A172 (cell line): ENCODE measurements at places on chromosomes 3 and 15.
A peak's percentile ranks its signal among the peaks of the same experiment; 100 is the strongest.

DNA sequence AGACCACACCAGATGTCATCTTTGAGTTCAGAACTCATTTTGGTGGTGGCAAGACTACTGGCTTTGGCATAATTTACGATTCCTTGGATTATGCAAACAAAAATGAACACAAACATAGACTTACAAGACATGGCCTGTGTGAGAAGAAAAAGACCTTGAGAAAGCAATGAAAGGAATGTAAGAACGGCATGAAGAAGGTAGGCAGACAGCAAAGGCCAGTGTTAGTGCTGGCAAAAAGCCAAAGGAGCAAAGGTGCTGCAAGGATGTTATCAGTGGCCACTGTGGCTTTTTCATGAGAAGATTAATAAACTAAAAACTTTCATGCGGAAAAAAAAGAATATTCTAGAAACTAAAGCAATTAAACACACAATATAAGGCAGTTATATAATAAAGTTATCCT lies 21.9 kb downstream of the AAGAB start:
- DNase-seq: no peak

GRCh38 chr3:64667887-64668581 lies 19.8 kb downstream of the ADAMTS9 start:
- DNase-seq: no peak

- no peak for DNase-seq
Measured at GRCh38 chr3:193798051-193798450, 205.0 kb downstream of the OPA1 start.

DNA sequence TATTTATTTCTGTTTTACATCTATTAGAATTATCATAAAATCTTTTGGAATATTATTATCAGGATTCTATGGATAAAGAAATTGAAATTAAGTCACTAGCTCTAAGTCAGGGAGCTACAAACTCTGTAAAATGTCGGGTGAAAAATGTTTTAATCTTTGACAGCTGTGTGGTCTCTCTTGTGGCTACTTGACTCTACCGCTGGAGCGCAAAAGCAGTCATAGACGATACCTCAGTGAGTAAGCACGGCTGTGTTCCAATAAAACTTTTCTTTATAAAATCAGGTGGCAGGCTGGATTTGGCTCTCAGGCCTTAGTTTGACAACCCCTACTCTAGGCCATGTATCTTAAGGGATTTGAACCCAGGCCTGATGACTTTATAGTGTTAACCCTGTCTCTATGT lies 88.5 kb upstream of the PFN2 start:
- DNase-seq: no peak

DNA sequence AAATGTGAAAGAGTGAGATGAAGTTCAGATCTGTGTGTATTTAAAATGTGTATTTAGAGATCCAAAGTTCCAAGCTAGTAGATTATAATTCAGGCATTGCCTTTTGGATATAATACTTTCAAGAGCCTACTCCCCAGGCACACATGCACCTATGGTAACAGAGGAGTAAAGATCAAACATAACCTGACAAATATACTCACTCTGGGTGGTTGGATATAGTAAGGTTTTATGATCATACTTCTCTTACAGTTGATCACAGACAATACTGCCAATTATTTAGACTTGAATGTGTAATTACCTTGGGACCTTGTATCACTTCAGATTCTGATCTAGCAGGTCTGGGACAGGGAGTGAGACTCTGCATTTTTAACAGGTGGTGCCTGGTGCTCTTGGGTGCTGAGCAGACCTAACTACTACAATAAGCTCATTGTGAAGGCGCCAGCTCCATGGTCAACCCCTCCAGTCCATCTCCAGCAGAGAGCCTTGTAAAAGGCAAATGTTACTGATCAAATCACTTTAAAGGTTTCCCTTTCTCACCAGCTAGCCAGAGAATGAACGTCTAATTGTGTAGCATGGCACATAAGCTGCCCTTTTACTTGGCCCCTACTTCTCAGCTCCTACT lies 55.5 kb downstream of the NBEAL2 start:
- DNase-seq: no peak

DNA sequence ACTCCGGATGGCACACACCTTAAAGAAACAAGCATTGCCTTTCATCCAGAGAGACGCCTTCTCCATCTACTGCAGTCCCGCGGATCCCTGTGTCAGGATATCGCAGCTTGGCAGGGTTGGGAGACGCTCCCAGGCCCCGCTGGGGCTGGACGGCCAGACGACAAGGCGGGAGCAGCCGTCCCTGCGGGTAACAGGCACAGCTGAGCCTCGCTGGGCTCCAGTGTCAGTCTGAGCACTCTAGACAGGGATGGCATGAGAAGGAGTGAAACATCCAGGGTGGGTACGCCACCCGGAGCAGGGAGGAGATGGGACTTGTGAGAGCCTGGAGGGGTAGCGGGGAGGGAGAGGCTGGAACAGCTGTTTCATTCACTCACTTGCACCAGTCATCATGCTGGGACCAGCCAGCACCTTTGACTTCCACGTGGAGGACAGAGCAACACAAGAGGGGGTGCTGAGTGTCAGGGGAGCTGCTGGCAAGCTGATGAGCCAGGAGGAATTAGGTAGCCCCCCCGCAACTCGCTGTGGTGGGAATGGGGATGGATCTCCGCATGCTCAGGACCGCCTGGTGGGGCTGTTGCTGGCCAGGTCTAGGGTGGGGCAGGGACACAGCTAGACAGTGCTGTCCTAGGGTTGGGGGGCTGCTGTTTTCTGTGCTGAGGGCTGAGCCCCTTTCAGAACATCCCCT lies 31.6 kb upstream of the SNRPA1 start:
- no peak for DNase-seq

DNA sequence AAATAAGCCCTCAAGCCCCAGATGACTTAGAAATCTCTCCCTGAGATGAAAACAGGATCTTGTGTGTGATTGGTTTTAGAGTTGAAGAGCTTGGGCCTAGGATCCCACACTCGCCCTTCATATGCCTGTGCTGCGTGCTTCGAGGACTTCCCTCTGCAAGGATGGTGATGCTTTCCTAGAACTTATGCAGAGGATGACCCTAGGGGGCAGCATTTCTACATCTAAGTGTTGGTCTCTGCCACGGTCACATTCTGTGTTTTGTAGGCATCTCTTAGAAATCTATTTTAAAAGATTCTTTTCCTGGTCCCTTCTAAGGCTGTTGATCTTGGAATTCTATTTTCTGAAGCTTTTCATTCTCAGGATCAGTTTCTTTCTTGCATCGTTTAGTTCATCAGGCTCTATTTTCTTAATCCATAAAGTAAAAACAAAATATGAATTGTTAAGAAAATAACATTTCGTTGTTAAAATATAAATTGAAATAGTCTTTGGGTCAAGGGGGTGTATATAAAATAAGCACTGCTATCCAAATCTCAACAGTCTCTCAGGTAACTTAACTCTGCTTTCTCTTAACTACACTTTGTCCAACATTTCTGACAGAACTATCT lies 45.7 kb downstream of the WDR76 start:
- peak; percentile 50 for DNase-seq

DNA sequence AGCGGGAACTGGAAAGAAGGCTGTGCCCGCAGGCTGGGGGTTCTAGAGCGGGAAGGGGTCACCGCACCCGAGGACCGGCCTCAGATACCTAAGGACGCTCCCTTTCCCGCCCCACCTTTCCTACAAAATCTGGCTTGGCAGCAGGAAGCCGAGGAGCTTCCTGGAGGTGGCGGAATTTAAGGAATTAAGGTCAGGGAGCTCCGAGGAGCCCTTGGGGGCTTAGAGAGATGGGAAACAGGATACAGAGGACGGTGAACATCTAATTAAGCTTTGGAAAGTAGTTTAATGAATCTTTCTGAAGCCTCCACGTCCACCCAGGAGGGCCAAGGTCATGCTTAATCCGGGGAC lies 507 bp upstream of the AP3B2 start:
- DNase-seq: no peak

DNA sequence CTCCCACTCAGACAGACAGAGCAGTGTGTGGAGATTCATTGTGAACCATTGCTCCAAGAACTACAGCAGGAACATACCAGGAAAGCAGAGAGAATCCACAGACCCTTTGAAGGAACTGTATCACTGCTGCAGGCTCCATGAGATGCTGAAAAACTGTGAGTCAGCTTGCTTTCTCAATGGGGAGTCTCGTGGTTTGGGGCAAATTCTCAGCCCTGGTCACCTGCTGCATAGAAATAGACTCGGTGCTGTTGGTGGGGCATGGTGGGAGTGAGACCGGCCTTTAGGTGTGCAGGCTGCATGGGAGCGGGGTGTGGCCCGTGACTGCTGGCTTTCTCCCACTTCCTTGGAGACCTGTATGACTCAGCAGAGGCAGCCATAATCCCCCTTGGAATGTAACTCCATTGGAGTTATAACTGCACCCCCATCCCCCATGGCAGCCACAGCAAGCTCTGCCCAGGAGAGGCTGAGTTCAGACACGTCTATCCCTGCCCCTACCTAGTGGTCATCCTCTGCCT lies 35.6 kb downstream of the ALCAM start:
- peak; percentile 94 for DNase-seq

- no peak for DNase-seq
Measured at GRCh38 chr15:48380198-48380597, 49.0 kb downstream of the DUT start.

DNA sequence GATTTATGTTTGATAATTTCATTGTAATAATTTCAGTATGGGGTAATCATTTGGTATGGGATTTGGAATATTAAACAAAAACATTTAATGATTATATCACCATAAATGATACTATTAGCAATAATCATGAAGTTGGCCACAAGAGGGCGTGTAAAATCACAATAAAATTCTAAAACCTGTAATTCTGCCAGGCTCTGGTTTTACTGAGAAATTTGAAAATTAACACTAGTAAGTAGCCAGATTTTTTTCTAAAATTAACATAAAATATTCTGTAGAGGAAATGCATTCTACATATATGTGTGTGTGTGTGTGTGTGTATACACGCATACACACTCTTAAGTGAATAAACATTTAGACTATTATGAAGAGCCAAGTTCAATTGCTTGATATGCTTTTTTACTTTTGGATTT lies 40.5 kb downstream of the FEZF2 start:
- no peak for DNase-seq

DNA sequence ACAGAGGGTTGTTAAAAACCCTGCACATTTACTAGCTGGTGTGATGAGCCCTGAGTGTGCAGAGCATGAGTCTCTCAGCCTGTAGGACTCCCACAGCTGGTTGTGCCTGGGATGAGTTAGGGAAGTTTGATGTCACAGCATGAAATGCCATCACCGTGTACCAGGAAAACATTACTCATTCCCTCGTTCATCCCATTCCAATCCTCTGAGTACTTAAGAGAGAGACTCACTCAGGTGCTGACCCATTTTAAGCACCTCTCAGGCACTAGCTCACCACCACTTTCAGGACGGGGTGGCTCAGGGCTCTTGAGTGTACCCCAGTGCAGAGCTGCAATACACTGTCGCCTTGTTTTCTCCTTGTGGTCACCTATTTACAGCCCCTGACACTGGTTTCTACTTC lies 18.7 kb downstream of the MGLL start:
- peak; percentile 96 for DNase-seq

- no peak for DNase-seq
Measured at GRCh38 chr15:35142578-35142977, 57.5 kb upstream of the NANOGP8 start.

GRCh38 chr3:146152834-146153233 lies 8.2 kb downstream of the PLOD2 start:
- DNase-seq: no peak

GRCh38 chr3:72279631-72280041 lies 494.7 kb upstream of the PROK2 start:
- DNase-seq: peak; percentile 27

DNA sequence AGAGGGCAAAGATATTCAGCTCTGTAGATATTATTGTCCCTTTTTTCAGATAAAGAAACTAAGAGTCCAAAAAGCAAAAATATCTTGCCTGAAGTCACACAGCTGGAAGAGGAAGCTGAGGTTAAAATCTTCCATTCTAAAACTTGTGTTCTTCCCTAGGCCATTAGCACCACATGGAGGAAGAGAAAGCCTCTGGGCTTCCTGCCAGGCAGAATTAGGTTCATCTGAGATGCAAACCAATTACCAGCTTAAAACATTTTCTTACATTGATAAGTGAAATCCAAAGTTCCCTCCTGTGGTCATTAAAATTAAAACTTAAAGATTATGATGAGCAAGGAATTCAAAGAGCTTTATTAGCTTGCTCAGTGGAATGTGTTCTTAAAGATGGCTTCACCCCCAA lies 235.3 kb upstream of the SETMAR start:
- no peak for DNase-seq

DNA sequence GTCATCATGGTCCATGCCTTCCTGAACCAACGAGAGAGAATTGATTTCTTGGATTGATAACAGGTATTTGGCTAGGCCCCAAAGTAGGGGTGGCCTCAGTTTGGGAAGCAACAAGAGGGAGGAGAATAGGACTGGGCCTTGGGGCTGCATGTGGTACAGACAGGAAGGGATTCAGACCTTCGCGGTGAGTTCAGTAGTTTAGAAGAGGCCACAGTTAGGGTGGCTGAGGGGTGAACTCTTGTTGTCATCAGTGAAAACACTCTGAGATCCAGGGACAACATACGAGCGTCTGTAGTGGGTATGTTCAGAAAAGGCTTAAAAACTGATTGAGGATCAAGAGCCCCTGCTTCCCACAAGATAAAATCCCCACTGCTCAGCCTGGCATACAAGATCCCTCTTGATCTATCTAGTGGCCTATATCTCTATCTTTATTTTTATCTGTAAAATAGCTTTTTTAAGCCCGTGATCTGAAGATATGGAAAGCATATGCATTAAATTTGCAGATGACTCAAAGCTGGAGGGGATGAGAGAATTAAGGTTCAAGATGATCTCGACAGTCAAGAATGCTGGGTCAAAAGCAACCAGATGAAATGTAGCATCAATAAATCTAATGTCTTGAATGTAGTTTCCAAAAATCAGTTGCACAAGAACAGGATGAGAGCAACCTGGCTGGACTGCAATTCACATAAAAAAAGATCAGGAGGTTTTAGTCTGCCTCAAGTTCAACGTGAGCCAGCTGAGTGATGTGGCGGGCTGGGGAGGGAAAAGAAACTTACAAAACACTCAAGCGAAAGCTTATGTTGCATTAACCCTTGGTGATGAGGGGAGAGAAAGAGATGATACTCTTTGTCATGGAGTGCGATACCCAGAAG lies 221.1 kb upstream of the TLE3 start:
- peak; percentile 38 for DNase-seq

DNA sequence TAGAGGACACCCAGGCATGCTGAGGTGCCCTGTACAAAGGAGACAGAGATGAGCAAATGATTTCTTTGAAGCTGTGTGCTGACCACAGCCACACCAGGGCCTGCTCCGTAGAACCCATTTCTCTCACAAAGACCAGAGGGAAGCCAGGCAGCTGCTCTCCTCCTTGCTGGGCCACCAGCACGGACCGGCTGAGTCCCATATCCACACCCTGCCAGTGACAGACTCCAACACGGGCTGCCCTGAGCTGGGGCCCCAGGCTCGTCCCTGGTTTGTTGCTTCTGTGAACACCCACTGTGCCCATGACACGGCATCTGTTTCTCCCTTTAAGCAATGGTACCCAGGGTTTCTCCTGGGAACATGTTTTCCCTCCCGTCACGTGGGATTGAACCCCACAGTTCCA lies 284.5 kb downstream of the ADAMTS17 start:
- DNase-seq: no peak

- no peak for DNase-seq
Measured at GRCh38 chr15:94240480-94240879, 9.1 kb downstream of the MCTP2 start.

- DNase-seq: no peak
Measured at GRCh38 chr15:91099616-91099994, 452 bp upstream of the SV2B start.
